NCI-H82 (cell line): ENCODE measurements at places on chromosomes 5 and 9.
A peak's percentile ranks its signal among the peaks of the same experiment; 100 is the strongest.

GRCh38 chr9:90793729-90794128 lies 7.9 kb upstream of the SYK start:
- no peak for DNase-seq

GRCh38 chr9:72322259-72322658 lies 42.7 kb downstream of the ZFAND5 start:
- no peak for DNase-seq

GRCh38 chr9:88187631-88188030 lies 49.4 kb upstream of the SPATA31C2 start:
- no peak for DNase-seq

GRCh38 chr9:109806506-109807115 lies 26.6 kb downstream of the PALM2AKAP2 start:
- no peak for DNase-seq

- DNase-seq, result peak; percentile 88
Measured at GRCh38 chr5:119268387-119269060, 87.3 kb upstream of the TNFAIP8 start.

DNA sequence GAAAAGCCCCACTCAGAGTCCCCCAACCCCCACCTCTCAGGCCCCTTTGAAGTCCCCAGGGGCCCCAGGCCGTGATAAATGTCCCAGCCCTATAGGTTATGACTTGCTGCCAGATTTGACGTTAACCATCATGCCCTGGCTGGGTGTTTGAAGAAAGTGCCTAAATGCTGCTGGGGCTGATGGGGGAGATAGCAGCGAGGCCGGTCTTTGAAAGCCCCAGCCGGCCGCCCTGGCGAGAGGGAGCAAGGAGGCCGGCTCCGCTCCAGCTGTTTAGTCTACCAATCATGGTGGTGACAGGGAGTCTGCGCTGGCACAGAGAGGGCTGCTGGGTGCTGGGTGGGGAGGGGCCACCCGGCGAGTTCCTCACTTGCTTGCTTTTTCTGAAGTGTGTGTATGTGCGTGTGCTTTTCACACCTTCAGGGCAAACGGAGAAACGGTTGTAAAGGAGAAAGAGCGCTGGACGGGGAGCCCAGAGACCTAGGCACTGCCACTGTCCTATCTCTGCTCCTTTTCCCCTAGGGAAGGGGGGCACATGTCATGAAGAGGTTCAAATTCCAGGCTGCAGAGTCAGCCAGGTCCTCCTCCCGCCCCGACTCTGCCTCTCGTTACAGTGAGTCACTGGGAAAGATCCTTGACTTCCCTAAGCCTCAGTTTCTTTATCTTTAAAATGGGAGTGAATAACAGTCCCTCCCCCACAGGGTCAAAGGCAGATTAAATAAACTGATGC lies 126.1 kb upstream of the HAND1 start:
- DNase-seq, result peak; percentile 57
